NCI-H510A treated with DMSO at 0.1 percent for 48 hours (cell line): ENCODE measurements at places on chromosomes 6 and 20.

DNA sequence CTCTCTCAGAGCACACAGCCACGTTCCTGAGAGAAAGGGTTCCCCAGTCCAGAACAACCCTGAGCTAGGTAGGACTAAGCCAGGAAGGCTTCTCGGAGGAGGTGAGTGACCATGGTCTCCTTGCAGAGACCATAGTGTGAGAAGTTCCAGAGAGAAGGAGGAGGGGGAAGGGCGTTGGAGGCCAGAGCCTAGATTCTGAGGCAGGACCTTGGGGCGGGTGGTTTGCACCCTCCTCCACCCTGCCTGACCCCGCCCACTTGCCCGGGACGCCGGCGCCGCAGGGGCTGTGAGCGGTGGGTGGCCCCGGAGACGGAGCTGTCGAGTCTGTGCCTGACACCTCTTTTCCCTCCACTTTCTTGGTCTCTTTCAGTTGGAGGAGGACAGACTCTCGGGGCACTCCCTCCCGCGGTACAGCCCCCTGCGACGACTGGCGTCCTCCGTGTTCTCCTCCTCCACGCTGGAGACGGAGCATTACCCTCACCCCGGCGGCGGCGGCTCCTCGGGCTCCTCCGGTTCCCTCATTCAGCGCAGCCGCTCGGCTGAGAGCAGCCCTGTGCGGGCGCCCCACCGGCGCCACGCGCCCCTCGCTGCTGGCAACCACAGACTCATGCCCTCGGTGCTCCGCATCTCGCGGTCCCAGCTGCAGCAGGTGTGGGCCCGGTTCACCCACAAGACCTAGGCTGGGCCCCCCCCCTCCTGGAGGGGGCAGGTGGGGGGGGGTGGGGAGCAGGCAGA lies 26.2 kb downstream of the TTBK1 start:
- DNase-seq, result no peak

- no peak for DNase-seq
These were observed 21.7 kb downstream of the SMLR1 start for GRCh38 chr6:130848945-130849344.

- DNase-seq, result no peak
These were observed 168.7 kb upstream of the FUT9 start for GRCh38 chr6:95847061-95847460.

GRCh38 chr6:43184268-43184985 lies 2.4 kb downstream of the CUL9 start:
- no peak for DNase-seq

GRCh38 chr6:34147906-34148630 lies 2.2 kb upstream of the GRM4 start:
- DNase-seq, result peak; percentile 28

DNA sequence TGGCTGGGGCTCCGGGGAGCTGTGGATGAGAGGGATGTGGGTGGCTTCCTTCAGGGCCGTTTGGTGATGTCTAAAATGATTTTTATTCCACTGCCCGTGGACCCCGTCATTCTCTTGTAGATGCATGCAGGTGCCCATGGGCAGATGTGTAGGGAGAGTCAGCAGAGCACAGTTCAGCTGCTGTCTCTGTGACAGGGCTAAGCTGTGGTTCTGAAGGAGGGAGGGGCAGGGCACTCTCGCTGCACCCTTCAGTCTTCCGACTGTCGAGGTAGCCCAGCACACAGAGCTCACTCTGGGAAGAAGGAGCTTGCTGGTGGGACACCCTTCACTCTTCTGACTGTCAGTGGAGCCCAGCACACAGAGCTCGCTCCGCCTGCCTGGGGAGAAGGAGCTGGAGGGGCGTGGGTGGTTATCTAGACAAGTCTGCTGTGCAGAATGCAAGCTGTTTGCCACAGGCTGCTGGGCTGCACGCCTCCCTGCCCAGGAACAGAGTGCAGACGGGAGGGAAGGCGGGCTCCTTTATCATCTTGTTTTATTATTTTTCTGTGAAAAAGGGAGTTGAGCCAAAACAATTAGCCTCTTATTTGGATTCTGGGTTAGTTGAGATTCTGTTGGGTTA lies 28.4 kb upstream of the ADRM1 start:
- DNase-seq, result no peak

DNA sequence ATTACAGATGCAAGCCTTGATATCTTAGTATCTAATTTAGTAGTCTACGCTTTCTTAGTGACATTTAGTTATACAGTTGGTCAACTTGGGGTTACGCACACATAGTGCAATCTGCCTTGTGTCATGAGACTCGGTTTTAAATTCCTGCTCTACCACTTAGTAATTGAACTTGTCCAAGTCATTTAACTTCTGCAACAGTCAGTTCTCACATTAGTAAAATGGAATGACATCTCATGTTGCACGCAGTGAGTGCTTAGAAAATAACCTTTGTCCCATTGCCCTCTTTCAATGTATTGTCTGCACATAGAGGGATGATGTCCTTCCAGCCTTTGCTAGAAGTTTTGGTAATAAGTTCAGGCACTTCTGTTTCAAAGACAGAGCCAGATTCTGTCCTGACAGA lies 48.6 kb downstream of the TMEM170B start:
- no peak for DNase-seq

DNA sequence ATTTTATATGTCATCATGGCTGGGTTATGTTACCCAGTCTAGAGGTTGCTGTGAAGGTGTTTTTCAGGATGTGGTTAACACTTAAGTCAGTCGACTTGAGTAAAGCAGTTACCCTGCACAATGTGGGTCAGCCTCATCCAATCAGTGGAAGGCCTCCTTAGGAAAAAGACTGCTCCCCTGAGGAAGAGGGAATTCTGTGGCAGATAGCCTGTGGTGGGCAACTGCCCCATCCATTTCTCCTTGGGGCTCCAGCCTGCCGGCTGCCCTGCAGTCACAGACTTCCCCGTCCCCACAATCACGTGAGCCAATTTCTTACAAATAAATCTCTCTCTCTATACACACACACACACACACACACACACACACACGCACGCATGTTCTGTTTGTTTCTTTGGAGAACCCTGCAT lies 34.5 kb upstream of the MPC1 start:
- DNase-seq, result no peak

GRCh38 chr6:64717281-64717680 lies 989.7 kb downstream of the EYS start:
- DNase-seq, result no peak

DNA sequence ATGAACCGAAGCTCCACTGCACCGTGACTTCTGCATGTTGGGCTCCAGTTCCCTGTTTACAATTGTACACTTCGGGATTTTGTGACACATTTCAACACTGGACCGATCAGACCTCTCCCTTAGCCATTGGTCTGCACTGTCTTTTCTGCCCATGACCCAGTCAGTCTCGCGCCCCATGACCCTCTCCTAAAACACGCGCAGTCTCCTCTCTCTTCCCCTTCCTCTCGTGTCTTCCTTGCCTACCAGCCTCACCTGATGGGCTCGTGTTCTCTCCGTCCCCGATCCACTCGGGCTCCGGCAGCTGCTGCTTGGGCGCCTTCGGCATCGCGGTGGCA lies 535 bp upstream of the ABCF1 start:
- DNase-seq, result no peak

GRCh38 chr20:18669241-18670019 lies 81.6 kb downstream of the DTD1 start:
- DNase-seq, result no peak

DNA sequence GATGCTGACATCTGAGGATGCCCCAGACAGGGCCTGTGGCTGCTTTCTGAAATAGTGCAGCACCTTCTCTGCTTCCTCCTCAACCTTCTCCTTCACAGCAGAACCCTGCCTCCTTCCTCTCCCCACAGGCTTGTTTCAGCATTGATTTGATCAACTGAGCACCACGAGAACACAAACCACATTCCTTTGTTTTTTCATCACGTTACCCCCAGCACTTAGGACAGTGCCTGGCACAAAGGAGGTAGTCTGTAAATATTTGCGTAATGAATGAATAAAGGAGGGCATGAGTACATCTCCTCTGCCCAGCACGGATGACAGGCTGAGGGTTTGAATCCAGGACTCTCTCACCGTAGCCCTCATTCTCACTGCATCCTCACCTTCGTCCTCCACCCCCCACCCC lies 21.3 kb upstream of the WFDC2 start:
- no peak for DNase-seq

DNA sequence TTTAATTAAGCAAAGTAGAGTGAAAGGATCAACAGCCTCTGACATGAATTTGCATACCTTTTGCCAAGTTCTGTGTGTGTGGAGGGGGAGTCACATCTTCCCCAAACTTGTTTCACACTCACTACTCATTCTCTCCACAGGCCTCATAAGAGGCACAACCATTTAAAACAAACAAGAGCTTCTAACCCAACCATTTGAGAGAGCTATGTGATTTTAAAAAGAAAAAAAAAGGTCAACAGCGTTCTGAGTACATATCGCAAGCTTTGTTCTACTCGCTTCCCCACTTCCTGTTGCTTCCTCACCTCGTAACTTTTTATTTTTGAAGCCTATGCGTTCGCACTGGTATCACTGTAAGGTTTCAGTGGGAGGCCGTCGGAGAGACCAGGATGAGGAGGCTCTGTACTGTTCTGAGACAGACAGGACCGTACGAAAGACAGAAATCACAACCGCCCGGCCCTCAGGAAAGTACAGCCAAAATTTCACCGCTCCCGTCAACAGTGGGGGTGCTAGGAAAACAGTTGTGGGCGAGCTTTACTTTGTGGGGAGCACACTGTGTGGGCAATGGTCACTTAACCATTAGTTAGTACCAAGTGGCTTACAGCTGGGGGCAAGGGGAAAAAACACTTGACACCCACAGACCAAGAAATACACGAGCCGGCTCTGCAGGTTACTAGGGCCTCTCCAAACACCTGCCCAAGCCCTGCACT lies 61.3 kb downstream of the TRERF1 start:
- peak; percentile 33 for DNase-seq

DNA sequence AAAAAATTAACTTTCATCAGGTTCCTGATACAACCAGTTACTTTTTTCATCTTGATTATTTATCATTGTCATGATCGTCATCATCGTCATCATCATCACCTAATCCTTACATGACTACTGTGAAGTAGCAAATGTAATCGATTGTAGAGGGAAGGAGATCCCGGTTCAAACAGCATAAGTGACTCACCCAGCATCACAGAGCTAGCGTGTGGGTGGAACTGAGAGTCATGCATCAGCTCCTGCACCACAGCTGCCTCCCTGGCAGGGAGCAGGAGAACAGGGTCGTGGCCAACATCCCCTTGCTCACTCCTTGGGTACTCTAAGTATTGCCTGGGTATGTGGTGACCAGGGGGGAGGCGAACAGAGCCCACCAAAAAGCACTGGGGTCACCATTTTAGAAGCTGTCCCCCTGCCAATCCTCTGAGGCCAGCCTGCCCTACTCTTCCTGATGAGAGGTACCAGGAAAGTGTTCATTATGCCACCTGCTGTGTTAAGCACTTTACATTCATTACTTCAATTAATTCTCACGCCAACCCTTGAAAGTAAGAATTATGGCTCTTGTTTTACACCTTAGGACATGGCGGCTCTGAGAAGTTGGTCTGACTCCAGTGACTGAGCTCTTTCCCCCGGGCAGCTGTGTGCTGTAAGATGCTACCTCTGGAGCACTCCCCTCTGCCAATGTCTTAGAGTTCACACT lies 425.2 kb downstream of the CD83 start:
- peak; percentile 36 for DNase-seq

GRCh38 chr6:44898296-44898930 lies 429.7 kb upstream of the RUNX2 start:
- DNase-seq, result no peak

GRCh38 chr6:132490478-132491204 lies 22.3 kb downstream of the STX7 start:
- no peak for DNase-seq

GRCh38 chr6:90488816-90489215 lies 98.1 kb downstream of the MAP3K7 start:
- no peak for DNase-seq

DNA sequence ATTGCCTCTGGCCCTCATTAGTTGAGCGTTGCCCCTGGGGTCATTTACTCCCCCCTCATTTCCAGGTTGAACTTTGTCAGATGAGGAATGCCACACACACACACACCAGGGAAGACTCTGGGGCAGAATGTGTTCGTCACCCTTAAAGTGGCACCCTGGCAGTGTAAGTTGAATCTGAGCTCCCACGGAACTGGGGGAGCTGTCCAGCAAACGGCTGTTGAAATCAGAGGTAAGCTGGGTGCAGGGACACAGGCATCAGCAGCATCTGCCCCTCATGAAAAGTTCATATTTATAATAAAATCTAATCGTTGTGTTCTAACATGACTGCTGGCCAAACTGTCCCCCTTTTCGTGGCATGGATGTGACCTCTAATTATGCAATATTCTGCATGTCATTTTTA lies 4.3 kb upstream of the MC3R start:
- DNase-seq, result no peak

DNA sequence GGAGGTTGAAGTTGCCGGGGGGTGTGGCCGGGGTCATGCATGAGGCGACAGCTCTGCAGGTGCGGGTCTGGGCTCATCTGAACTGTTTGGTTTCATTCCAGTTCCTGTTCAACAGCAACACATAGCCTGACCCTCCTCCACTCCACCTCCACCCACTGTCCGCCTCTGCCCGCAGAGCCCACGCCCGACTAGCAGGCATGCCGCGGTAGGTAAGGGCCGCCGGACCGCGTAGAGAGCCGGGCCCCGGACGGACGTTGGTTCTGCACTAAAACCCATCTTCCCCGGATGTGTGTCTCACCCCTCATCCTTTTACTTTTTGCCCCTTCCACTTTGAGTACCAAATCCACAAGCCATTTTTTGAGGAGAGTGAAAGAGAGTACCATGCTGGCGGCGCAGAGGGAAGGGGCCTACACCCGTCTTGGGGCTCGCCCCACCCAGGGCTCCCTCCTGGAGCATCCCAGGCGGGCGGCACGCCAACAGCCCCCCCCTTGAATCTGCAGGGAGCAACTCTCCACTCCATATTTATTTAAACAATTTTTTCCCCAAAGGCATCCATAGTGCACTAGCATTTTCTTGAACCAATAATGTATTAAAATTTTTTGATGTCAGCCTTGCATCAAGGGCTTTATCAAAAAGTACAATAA lies 72.5 kb downstream of the PTPN1 start:
- DNase-seq, result peak; percentile 45

DNA sequence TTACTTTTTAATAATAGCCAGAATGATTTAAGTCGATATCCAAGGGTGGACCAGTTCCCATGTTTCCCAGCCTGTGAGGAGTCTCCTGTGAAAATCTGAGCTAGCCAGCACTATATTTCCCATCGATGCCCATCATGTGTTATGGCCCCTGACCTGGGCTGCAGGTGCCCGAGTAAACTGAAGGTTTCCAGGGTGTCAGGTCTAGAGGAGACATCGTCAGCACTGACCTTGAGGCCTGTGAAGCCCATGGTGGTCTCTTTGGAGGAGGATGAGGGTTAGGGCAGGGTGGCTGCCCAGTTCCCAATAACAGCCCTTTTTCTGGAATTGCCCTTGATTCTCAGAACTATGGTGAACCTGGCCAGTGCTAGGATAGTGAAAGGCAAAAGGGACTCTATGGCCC lies 63.0 kb upstream of the TOP1 start:
- no peak for DNase-seq

DNA sequence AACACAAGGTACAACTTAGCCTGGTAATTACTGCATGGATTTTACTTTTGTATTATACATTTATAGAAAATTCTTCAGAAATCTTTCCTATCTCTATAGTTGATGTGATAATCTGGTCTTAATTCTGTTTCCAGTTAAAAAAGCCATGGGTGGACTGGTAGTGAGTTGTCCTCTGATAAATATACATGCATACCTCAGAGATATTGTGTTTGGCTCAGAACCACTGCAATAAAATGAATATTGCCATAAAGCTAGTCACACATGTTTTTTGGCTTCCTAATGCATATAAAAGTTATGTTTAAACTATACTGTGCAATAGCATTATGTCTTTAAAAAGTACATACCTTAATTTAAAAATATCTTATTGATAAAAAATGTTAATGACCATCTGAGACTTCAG lies 708.6 kb upstream of the MARCKS start:
- no peak for DNase-seq
